ENCODE measurements at places on chromosomes 2 and 18.

DNA sequence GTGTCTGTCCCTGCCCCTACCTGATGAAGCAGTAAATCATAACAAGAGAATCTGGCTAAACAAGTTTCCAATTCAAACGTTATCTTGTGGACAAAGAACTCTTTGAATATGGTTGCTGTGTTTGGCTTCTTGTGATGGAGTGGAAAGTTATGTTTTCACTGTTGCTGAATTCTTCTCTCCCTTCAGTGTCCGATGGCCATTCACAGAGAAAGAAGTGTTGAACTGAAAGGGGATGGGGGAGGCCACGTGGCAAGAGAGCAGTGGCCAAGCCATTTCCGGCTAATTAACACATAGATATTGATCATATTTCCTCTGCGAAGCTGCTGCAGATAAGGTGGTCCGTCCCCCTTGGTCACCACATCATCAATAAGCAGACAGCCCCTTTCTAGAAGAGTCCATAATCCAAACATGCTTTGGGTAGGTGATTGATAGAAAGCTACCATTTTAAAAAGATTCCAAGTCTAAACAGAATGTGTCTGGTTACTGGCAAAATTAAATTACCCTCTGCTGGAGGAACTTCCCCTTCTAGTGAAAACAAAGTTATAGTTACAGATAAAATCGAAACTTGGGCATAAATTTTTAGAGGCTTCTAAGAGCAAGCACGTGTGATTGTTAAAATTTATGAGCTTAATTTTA lies 36.9 kb upstream of the FZD7 start:
- DNase-seq = no peak

GRCh38 chr2:170221317-170222288 lies 43.7 kb downstream of the MYO3B start:
- DNase-seq = peak; percentile 59

DNA sequence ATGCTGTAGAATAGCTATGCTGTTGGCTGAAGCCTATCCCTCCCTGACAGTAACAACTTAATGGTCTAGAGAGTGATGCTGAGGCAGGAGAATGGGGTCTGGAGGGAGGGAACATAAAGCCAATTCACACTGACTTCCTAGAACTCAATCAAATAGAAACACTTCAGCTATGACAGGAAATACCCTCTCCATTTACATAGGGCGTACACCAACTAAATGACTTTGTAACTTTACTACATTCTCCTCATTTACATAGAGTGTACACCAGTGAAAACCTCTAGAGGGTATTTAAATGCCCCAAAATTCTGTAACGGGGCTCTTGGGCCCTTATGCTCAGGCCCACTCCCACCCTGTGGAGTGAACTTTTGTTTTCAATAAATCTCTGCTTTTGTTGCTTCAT lies 41.5 kb downstream of the YPEL5 start:
- no peak for DNase-seq

GRCh38 chr18:49744376-49745008 lies 68.8 kb downstream of the ACAA2 start:
- DNase-seq = no peak

DNA sequence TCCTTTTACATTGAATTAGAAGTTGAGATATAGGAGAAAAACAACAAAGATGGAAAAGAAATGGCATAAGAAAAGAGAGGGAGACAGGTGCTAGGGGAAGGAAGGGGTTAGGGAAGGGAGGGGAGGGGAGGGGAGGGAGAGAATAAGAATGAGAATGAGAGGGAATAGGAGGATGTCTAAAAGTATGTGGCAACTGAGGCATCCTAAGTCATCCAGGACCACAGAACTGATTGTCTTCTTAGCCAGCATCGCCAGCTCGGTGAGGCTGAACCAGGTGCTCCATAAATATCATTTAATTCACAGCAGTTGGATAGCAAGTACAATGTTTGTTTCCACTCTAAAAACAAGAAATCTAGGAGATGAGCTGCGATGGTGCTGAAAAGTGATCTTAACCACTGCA lies 393.5 kb downstream of the TMEM182 start:
- DNase-seq = no peak

- no peak for DNase-seq
These were observed 2.8 kb upstream of the PSMD1 start for GRCh38 chr2:231053846-231054245.
